ENCODE measurements at places on chromosomes 2 and 18.
A peak's percentile ranks its signal among the peaks of the same experiment; 100 is the strongest.

DNA sequence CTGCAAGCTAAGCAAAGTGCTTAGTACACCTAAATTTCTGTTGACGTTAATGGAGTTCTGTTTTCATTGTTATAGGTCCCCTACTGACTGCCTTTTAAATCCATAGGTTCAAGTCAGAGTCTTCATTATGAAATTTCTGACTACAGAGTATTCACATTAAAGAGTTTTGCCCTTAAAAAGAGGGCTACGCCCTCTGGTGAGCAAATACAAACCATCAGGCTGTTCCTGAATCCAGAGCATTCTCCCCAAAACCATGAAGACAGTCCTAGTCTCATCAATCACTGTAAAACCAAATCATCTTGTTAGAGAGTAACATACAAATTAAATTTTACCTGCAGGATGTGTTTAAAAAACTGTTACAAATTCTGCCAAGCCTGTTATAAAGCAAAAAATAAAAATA is 1091.7 kb downstream of the TDRD15 start:
- DNase-seq = no peak

DNA sequence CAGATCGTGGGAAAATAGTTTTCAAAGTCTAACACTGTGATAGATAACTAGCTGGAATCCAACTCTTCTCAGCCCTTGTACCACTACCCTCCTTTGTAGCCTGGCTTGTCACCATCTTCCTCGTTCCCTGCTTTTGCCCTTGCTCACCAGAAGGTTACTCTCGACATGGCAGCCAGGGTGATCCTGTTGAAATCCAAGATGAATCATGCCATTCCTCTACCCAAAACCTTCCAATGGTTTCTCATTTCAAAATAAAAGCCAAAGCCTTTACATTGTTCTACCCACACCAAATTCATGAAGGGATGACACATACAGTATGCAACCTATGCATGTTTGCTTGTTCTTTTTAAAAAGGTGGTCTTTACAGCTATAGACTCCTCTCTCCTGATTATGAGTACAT is 45.7 kb downstream of the STAT4 start:
- DNase-seq = peak; percentile 19

DNA sequence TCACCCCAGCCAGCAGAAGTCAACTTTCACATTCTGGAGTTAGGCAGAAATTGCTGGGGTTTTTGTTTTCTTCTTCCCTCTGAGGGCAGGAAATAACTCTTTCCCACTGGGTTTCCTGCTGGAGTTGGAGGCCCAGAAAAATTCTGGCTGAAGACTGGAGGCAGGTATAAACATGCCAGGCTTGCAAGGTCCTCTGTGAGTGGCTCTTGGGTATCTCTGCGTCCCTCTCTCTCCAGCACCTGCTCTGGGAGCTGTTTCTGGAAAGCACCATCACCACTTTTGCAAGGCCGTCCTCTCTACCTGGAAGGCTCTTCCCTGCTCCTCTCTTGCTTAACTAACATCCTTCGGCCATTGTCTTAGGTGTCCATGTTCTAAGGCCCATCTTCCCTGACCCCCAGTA is 91.0 kb downstream of the MCFD2 start:
- DNase-seq = no peak

- no peak for DNase-seq
Measured at GRCh38 chr2:25341011-25341727, 556 bp downstream of the DNMT3A start.

GRCh38 chr2:76599732-76600368 is 889.1 kb upstream of the GCFC2 start:
- peak; percentile 2 for DNase-seq

DNA sequence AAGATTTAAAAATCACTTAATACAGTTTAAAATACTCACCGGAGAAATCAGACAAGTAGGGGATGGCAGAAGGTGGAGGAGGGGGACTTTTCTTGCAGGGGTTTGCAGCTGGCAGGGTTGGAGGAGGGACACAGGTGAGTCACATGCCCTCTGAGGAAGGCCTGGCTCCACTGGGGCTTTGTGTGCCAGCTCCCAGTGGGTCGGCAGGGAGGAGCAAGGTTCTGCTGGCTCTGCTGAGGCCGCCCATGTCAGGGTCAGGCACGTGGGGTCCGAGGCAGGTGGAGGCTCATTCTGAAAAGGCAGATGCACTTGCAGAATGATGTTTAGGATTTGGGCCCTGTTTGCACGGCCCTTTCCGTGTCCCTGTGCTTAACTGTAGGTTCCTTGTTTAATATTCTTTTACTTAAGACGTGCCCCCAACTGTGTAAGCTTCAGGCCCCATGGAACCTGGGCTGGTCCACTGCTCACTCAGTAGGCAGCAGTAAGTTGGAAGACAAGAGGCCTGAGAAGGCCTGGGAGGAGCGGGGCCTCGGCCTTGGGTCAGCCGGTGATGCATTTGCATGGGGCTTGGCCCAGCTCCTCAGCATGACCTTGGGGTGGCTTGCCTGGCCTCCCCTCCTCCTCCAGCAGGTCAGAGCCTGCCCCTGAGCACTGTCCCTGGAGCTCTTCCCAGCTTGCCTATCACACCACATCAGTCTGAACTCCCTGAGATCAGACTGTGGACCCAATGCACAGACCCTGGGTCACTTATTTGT is 141.0 kb downstream of the GLI2 start:
- DNase-seq = no peak

GRCh38 chr2:219448776-219449341 is 14.2 kb downstream of the SPEG start:
- no peak for DNase-seq

- DNase-seq = no peak
Measured at GRCh38 chr2:194765723-194766122, 891.3 kb upstream of the SLC39A10 start.

DNA sequence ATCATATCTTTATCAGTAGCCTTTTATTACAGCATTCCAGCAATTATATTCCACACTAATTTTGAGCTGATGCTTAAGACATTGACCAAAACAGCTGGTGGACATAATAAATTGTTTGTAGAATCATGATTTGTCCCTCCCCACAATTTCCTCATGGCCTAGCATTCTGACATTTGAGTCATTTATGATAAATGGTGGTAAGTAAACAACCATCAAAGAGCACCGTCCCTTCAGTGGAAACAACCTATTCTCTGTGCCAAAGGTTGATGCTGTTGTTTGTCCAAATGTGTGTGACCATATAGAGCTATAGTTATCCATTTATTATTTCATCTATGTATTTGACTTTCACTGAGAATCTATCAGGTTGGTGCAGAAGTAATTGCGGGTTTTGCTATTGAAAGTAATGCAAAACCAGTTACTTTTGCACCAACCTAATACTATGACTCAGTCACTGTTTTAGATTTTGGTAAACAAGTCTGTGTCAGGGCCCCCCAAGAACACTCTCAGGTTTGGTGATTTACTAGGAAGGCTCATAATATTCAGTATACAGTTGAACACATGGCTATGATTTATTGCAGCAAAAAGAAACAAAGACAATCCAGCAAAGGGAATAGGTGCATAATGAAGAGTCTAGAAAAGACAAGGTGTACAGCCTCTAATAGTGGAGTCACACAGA is 608.7 kb upstream of the REG3G start:
- no peak for DNase-seq

DNA sequence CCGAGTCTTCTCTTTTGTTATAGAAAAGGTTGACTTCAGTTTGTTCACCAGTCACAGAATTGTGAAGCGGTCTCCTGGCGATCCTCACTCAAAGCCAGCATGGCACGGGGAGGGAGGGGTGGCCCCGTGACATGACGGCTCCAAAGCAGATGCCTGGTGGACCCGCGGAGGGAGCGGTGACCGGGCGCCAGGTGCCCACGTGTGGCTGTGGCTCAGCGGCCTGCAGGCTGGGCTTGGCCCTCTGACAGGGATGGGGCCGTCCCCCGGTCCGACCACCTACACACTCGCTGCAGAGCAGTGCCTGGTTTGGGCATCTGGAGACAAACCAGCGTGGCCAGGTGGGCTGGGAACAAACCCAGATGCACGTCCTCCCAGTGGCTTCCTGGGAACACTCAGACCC is 129.1 kb upstream of the SNTG2 start:
- no peak for DNase-seq

DNA sequence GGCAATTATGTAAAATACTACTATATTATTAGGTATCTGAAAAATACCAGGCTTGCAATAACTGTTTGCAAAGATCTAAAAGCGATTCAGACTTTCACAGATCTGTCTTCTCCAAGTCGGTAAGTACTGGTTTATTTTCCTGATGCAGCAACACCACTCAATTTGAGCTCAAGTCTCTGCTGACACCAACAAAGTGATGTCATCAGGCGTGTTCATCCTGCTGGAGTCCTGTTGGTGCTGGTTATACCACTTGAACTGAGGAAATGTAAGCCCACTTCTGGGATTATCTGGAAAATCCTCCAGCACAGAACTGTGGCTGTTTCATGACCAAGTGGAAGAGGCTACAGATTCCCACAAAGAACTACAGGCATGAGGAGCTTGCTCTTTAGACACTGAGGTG is 267.6 kb downstream of the BCL2 start:
- no peak for DNase-seq

Measured in EH (cell line).